ENCODE measurements at places on chromosomes 13 and 19. TPM values are rescaled to one million over a fixed set of nuclear protein-coding genes. Genes with fewer than 3 reads are reported as not detected.

The ZGLP1 gene
- 7.7 TPM for total RNA-seq

The PTGER1 gene
- total RNA-seq = not detected

GRCh38 chr19:56710437-56710836 lies 38.9 kb upstream of the ZNF835 start:
- no peak for DNase-seq
- no peak overlapping the region for H3K27ac ChIP-seq
- H3K27me3 ChIP-seq = no peaks in the 10 kb centered on the region
- no peak overlapping the region for H3K4me3 ChIP-seq
- no peaks in the 10 kb centered on the region for H3K36me3 ChIP-seq
- H3K4me1 ChIP-seq = no peaks in the 10 kb centered on the region

GRCh38 chr13:28637714-28638355 lies 21.1 kb upstream of the POMP start:
- H3K27me3 ChIP-seq = no peaks in the 10 kb centered on the region
- no peaks in the 10 kb centered on the region for H3K36me3 ChIP-seq
- H3K27ac ChIP-seq = no peak overlapping the region

DNA sequence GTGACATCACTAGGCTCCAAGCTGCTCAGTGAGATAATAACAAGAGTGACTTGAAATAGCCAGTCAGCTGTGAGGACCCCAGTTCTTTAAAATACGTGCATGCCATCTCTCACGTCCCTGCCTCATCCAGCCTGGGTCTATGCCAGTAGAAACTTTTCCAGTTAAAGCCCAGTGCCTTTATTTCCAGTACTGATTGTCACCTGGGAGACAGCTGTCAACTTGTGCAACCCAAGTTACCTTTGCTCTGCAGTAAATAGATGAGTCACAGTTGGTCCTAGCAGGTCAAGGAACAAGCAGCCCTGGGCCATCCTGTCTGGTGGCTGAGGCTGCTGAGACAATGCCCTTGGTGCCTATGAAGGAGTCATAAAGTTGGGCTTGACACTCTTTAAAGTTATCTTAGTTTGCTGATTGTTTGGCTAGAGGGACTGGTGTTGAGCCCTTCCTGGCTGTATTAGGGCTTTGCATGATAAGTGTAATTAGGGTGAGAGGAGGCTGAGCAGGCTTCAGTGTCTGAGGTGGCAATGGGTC lies 228.7 kb downstream of the LACC1 start:
- H3K36me3 ChIP-seq = no peaks in the 10 kb centered on the region

DNA sequence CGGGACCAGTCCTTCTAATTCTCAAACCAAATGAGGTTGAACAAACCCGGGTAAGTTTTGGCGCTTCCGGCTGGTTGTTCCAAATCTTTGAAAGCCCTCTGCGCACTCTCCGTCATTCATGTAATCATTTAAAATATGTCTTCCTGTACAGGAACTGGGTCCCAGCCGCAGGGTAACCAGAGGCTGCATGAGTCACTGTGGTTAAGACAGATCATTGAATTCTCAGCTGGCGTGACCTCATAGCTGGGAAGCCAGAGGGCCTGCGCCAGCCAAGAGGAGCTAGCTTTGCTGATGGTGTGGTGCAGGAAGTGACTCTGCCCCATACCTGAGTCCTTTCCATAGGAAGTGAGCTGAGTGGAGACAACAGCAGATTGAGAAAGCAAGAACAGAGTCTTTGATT lies 135.2 kb downstream of the TSHZ3 start:
- peaks cover 20% of the 10 kb centered on the region for H3K4me1 ChIP-seq
- no peaks in the 10 kb centered on the region for H3K36me3 ChIP-seq
- no peaks in the 10 kb centered on the region for H3K27me3 ChIP-seq
- peak overlapping the region; percentile 8 for H3K4me3 ChIP-seq
- DNase-seq = peak; percentile 86
- peak overlapping the region; percentile 25 for H3K27ac ChIP-seq

- peak; percentile 88 for DNase-seq
- H3K4me3 ChIP-seq = peak overlapping the region; percentile 90
- peaks cover 37% of the 10 kb centered on the region for H3K4me1 ChIP-seq
- no peaks in the 10 kb centered on the region for H3K36me3 ChIP-seq
- H3K27ac ChIP-seq = peak overlapping the region; percentile 98
- no peaks in the 10 kb centered on the region for H3K27me3 ChIP-seq
These were observed 1.2 kb downstream of the ZC3H4 start for GRCh38 chr19:47112166-47112996.

All from CD4-positive, alpha-beta memory T cell (primary cell).